SK-N-MC (cell line): ENCODE measurements at places on chromosomes 4 and X.

GRCh38 chr4:113053883-113054282 lies 4.4 kb downstream of the ANK2 start:
- DNase-seq = no peak

- DNase-seq = no peak
Measured at GRCh38 chr4:39237179-39237578, 54.9 kb downstream of the WDR19 start.

DNA sequence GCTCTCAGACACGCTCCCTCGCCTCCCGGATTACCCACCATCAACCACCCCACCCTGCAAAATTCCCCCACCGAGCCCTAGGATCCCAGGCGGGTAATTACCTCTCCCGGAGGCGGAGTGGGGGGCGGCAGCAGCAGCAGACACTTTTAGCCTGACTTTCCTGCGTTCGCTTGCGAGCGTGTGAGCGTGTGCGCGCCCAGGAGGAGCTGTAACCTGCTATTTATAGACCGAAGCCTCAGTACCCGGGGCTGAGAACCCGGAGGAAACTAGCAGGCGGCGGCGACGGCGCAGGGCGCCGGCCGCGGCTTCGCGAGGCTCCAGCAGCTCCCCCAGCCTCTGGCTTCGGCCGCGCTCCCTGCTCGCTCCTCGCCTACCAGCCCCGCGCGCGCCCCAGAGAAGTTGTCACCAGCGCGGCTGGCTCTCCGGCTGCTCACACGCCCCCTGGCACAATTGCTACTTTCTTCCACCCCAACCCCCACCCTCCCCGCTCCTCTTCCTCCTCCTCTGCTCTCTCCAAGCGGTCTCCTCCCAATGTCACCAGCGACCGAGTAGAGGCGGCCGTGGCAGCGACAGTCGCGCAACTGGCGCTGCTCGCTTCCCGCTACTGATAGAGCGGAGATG lies at the start of gene INPP4B:
Gene INPP4B (minus strand): TSS at position 194 of the 621 bp plus-strand sequence.
- DNase-seq = no peak

- DNase-seq = no peak
Measured at GRCh38 chrX:44874420-44875184, 1.6 kb downstream of the KDM6A start.

DNA sequence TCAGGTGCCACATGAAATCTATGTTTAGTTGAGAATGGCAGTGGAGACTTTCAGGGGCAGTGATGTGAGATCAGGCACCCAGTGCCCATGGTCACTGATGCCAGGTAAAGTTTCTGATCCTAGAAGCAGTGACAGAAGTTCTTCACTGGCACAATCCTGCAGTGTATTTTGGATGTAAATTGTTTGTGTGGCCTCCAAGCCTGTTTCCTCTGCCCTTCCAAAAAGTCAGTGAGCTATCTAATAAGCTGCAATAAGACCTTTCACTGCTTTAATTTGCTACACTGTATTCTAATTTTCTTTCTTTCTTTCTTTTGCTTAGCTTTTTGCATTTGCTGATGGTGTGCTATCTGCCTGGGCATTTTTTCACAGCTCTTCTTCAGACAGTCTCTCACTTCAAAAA lies 1348.6 kb downstream of the ADGRL3 start:
- no peak for DNase-seq

DNA sequence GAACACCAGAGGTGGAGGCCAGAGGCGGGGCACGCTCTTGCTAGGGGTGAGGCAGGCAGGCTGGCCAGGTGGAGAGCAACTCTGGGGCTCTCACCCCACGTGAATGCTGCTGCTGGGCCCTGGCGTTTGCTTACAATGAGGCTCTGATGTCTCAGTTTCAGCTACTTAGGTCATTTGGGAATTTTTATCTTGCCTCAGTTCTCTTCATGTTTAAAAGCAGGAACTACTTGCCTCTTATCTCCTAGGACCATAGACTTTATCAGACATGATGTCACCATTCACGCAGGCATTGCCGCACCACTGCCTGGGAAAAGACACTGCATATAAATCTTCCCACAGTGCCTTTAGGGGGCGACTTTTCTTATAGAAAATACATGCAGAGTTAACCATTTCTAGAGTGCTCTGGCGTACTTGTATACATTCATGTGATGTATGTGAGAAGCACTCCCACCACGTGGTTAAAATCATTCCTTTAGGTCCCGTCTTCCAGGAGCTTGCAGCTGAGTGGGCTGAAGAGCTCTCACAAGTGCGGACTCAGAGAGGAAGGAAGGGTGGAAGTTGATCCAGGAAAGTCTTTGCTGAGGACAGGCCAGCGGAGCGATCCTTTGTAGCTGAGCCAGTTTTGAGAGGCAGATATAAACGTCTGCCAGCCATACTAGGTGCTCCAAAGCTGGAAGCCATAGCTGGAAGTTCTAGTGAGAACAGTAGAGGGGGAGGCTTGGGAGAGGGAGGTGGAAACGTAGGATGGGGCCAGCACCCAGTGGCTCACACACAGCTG lies 84.3 kb upstream of the CLDN34 start:
- DNase-seq = no peak

- no peak for DNase-seq
Measured at GRCh38 chr4:116736756-116737155, 348.6 kb downstream of the TRAM1L1 start.

GRCh38 chr4:158895797-158896576 lies 127.2 kb downstream of the FNIP2 start:
- DNase-seq = no peak

DNA sequence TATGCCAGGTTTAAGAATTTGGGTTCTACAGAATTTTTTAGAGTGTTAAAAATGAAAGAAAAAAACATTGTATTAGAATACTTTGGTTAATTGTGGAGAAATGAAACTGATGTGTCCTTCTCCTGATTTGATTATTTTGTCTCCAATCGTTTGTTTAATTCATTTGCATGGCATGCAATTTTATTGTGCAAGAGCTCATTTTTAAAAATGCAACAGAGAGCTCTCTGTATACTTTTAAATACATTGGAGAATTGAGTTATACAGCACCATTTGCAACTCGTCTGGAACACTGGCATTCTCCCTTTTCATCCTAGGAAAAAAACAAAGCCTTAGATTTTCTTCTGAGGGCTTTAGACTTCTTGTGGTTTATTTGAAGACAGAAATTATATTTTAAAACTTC lies 689 bp downstream of the EXOC1L start:
- no peak for DNase-seq

- no peak for DNase-seq
Measured at GRCh38 chr4:1796486-1797204, 3.6 kb downstream of the FGFR3 start.

DNA sequence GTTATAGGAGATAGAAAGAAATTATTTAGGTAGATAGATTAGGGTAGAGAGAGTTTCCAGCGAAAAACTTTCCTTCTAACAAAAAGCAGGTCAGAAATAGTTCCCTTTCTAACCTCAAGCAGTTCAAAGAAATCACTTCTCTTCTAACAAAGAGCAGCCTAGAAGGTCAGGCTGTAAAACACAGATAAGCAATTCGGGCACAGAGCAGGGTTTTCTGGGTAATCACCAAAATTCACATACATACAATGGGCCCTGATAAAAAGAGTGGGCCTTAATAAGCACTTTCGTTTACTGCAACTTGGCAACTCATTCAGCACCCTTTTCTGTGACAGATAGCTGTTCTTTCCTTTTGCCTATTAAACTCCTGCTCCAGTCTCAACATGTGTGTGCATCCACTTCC lies 13.4 kb upstream of the NAF1 start:
- DNase-seq = no peak

DNA sequence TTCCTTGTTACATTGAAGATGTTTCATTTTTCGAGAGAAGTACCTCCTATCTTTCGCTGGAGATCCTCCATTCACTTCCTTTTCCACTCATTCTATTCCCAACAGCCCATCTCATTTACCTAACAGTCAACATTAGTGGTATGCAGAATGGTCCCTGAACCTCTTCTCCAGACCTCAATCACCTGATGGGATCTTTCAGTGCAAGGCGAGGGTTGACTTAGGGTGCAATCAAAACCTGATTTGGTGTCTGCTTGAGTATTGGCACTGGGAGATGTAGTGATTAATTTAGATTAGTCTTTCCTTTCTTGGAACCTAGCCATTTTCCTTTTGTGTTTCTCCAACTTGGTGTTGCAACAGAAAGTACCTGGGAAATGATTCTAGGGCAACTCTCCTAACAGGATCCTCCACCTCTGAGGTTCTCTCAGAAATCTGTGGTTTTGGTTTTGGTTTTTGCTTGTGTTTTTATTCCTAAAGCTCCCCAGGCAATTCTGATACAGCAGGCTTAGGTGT lies 18.4 kb downstream of the DDX3X start:
- no peak for DNase-seq

DNA sequence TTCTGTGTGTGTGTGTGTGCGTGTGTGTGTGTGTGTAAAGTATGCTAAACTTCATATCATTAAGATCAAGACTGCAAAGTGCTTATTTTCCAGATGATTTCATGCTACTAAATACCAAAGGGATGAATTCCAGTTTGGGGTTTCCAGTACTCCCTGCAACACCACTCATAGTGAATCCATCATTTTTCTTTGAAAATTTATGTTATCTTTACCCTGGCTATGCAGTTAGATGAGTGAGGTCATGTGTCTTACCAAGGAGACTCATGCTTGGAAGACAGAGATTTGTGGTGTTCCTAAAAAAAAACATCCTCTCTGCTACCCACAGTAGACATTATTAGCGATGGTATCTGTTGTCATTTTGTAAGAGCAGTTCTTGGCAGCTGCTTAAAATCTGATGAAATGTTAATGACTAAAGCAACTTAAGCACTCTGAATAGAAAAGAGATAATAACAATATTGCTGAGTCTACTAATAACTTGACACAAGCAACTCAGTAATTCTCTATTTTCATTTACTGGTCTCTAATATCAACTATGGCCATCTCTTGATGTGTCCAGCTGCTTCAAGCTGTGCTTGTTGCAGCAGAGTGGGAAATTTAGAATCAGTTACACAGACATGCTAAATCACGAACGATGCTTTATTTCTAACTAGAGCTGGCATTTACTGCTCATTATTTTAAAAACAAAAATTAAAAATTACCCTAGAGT lies 1953.0 kb upstream of the IGFBP7 start:
- no peak for DNase-seq

DNA sequence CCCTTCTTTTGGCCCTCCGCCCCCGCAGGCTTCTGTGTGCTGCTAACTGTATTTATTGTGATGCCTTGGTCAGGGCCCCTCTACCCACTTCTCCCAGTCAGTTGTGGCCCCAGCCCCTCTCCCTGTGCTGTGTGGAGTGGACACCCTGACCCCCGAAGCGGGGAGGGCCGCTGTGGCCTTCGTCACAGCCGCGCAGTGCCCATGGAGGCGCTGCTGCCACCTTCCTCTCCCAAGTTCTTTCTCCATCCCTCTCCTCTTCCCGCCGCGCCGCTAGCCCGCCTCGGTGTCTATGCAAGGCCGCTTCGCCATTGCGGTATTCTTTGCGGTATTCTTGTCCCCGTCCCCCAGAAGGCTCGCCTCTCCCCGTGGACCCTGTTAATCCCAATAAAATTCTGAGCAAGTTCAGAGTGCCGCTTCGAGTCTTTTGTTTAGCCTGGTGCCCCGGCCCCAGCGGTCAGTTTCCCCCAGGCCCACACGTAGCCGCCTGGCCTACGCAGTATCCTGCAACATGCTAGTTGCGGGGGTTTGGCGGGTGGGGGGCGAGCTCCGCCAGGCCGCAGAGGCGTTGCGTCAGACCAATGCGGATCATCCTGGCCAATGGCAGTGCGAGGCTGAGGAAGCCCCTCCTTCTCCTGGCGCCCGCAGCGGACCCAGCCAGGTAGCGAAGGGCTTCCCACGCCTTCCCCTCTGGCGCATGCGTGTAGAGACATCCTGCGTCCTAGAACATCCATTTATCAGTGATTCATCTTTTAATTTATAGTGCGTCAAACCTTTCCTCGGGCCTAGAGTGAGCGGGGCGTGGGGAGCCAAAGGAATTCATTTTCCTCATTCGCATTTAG lies 5.6 kb upstream of the KANTR start:
- DNase-seq = no peak
